ENCODE measurements at places on chromosomes 2 and 18. TPM values are rescaled to one million over a fixed set of nuclear protein-coding genes. Genes with fewer than 3 reads are reported as not detected.

GRCh38 chr2:3214065-3214464, 163.6 kb downstream of the EIPR1 start:
- no peak overlapping the region for H3K27ac ChIP-seq
- H3K27me3 ChIP-seq = no peaks in the 10 kb centered on the region
- no peak overlapping the region for H3K4me3 ChIP-seq
- no peak for DNase-seq
- peaks cover 12% of the 10 kb centered on the region for H3K4me1 ChIP-seq

DNA sequence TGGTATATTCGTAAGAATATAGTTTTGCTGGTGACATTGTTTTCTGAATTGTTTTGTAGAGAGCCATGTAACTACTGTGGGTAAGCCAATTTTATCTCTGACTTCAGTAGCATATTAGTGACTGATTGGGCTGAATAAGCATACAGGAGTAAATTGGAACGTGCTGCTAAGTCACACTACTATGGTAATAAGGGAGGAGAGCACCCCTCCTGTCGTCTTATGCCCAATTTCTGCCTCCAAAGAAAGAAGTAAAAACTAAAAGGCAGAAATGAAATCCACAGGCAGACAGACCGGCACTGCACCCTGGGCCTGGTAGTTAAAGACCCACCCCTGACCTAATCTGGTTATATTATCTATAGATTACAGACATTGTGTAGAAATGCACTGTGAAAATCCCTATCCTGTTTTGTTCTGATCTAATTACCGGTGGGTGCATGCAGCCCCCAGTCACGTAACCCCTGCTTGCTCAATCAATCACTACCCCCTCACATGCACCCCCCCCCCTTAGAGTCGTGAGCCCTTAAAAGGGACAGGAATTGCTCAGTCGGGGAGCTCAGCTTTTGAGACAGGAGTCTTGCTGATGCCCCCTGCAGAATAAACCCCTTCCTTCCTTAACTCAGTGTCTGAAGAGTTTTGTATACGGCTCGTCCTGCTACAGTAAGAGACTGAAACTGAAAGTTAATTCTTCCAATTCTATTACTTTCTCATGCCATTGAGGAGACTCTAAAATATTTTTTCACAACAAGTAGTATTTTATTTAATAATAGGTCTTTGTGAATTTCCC, 167.0 kb downstream of the ZNF804A start:
- H3K4me3 ChIP-seq = no peak overlapping the region
- H3K36me3 ChIP-seq = no peaks in the 10 kb centered on the region
- DNase-seq = no peak
- H3K27me3 ChIP-seq = no peaks in the 10 kb centered on the region
- H3K4me1 ChIP-seq = no peaks in the 10 kb centered on the region

DNA sequence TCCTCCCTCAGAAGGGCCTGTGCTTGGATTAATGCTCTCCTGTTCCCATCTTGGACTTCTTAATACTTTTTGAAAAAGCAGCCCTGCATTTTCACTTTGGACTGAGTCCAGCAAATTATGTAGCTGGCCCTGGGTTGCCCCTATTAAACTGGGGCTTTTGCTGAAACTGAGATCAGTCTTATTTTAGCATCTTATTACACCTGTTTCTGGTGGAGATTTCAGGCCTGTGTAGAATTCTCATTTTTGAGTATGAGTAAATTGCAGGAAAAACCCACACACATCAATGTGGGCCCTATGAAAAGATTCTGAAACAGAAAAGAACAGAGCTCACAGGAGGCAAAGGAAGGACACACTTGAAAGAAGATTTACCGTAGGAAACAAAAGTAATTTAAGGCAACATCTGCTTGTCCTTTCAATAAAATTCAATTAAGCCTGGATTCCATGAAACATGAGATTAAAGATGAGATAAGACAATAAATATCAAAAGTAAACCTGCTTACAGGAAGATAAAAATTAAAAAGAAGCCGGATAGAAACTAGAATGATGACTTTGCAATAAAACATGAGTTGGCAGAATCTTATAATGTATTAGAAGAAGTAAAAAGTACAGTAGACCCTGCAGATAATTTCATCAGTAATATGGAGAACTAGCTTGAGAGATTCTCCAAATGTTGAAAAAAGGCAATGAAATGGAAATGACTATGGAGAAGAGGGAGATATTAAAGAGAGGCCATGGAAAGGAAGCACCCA, 90.7 kb upstream of the GCFC2 start:
- no peak for DNase-seq
- no peaks in the 10 kb centered on the region for H3K27me3 ChIP-seq
- no peak overlapping the region for H3K27ac ChIP-seq
- no peak overlapping the region for H3K4me3 ChIP-seq
- no peaks in the 10 kb centered on the region for H3K4me1 ChIP-seq

Gene DSG3
- not detected for total RNA-seq

Gene NEB
- 2.1 TPM for total RNA-seq

- no peak for DNase-seq
- H3K4me1 ChIP-seq = no peaks in the 10 kb centered on the region
- H3K4me3 ChIP-seq = no peak overlapping the region
- H3K36me3 ChIP-seq = no peaks in the 10 kb centered on the region
- no peak overlapping the region for H3K27ac ChIP-seq
These were observed 123.9 kb upstream of the SRD5A2 start for GRCh38 chr2:31704561-31705212.

All from CD4-positive, alpha-beta memory T cell (primary cell).